ENCODE measurements at places on chromosomes 13 and 19.
A peak's percentile ranks its signal among the peaks of the same experiment; 100 is the strongest.

GRCh38 chr19:46733690-46734292, 12.1 kb upstream of the FKRP start:
- DNase-seq, result no peak

DNA sequence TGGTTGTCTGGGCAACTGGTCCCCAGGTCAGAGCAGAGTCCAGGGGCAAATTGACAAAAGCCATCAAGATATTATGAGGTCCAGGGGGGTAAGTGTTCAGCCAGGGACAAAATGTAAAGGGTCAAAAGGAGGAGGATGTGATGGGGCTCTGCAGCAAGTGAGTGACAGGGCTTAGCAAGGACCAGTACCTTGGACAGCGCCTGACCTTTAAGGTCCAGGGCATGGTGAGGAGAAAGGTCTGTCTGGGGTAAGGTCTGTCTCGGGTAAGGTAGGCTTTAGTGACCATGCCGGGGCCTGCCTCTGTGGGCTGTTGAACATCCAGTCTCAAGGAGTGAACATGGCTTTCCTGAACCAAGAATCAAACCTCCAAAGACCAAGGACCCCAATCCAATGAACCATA, 6.3 kb upstream of the ZNF358 start:
- DNase-seq, result no peak

DNA sequence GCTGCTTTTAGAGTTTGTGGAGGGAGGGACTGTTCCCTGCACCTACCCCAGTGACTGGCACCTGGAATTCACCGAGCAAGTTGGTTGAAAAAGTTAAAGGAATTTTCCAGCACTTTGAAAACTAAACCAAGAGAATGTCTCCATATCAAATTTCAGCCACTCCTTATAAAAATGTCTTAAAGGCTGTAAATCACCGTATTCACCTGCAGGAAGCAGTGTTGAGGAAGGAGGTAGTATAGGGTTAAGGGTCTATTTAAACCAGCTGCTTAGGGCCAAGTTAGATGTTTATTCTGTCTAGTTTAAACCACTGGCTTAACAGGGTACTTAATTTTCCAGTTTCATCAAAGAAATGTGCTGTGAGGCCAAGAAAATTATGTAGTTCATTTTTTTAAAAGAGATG, 3.8 kb upstream of the RAB20 start:
- DNase-seq, result no peak

DNA sequence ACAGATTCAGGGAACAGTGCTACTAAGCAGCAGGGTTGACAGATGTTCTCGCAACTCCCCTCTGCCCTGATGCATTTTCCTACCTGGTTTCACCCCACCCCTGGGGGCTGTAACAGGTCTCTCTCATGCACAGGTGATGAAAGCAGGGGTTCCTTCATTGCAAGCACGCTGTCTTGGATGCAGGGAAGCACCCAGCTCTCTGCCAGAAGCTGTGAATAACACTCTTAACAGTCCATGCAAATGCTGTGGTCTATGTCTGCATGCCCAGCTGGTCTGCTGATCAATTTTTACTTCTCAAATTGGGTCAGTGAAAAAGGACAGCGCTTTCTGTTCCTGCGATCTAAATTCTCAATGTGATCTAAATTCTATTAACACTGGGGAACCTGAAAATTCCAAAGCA, 246.3 kb upstream of the TSHZ3 start:
- no peak for DNase-seq

DNA sequence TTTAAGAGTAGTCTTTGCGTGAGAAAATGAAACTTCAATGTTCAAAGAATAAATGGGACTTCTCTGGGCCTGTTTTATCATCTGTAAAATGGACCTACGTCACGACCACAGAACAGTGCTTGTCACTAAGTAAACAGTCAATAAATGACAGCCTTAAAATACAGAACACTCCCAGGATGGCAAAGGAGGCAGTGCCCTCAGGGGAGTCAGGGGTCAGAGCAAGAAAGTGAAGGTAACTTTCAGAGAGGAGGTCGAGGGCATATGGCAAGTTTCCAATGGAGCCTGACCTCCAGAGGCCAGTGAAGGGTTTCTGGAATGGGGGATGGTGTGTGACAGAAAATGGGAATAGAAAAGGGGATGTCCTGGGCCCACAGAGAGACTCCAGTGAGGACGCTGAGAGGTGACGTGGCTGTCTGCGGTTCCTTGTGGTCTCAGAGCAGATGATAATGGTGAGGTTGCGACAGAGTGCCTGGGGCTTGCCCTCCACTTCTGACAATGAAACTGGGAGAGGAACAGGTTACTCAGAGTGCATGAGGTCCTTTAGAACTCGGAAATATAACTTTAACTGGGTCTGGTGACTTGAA, 91.8 kb downstream of the UBL3 start:
- no peak for DNase-seq

DNA sequence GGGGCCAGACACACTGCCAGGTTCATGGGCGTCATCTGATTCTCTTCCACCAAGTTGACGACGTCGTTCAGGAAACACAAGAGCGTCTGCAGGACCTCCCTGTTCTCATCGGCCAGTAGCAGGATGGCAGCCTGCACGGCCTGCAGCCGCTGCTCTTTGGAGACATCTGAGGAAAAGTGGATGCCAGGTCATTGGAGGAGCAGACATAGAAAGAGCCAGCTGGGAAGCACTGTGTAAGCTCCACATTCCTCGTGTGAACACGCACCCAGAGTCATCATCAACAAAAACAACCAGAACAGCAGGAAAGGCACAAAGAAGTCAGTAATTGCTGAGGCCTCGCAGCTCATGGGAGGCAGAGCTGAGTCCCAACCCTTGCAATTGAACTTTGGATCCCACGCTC, 96.5 kb downstream of the KL start:
- no peak for DNase-seq

DNA sequence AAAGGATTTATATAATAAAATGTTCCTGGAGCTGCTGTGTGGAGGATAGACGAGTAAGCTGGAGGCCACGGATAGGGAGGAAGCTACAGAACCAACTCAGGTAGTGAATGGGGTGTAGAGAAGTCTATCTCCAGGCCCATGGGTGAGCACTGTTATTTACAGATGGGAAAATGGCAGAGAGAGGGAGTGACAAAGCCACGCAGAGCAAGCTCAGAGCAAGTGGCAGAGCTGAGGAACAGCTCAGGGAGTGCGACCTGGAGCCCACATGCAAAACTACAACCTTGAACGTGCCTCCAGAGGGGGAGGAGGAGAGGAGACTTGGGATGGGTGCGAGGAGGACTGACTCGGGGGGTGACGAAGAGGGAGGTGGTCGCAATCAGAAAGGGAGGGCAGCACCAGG, 13.4 kb upstream of the RSPH6A start:
- DNase-seq, result no peak

DNA sequence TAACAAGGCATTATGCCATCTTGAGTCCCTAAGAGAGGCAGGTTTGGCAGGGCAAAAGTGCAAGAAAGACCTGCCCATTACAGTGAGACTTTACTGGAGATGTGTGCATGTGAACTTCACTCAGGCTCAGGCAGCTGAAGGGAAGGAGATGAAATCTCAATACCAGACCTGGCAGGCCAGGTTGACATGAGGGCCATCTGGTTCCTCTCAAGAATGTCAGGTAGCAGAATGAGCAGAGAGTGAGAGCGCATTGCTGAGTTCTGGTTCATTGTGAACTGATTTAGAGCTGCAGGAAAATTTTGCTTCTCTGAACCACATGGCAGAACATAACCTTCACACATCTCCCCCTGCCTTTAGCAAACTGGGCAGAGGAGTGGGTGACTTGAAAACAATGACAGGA, 406.3 kb downstream of the GPC5 start:
- no peak for DNase-seq

- DNase-seq, result peak; percentile 90
These were observed at the start of gene DYRK1B for GRCh38 chr19:39833464-39834286. Gene DYRK1B, minus strand, starts transcription at chr19:39834162. Its CDS starts 2,295 bp downstream, at chr19:39831867.

GRCh38 chr19:10907925-10908324, 20.5 kb downstream of the YIPF2 start:
- DNase-seq, result no peak

- peak; percentile 35 for DNase-seq
These were observed 1.4 kb downstream of the PARP4 start for GRCh38 chr13:24511019-24511815.
